ENCODE measurements at places on chromosomes 5 and 9. TPM values are rescaled to one million over a fixed set of nuclear protein-coding genes. Genes with fewer than 3 reads are reported as not detected.

Gene RLN2
- polyA plus RNA-seq, result not detected

Gene ADGRV1
- 0.18 TPM for polyA plus RNA-seq

Gene RBM18
- polyA plus RNA-seq, result 25.3 TPM

Gene DMRT2
- polyA plus RNA-seq, result not detected

Gene GPRIN1
- polyA plus RNA-seq, result 0.05 TPM

Gene FREM1
- not detected for polyA plus RNA-seq

Gene CA9
- not detected for polyA plus RNA-seq

Gene ACOT12
- not detected for polyA plus RNA-seq

- DNase-seq, result no peak
Measured at GRCh38 chr9:75685062-75685461, 205.4 kb upstream of the PCSK5 start.

DNA sequence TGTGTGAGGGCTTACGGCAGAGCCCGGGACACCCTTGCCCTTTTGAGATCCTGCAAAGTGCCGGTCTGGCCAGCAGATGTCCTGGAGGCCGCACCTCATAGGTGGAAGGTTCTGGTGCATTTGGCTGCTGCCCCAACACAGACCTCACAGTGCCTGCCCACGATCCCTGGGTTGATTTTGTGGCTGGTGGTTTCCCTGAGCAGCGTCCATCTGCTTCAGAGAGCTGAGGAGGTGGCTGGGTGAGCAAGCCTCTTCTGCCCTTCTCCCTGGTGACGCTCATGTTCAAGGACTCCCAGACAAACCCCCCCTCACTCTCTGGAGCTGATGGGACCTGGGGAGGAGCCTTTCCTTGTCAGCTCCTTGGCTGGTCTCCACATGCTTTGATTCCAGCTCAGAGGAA, 18.9 kb downstream of the BNIP1 start:
- no peak for DNase-seq

GRCh38 chr9:22374051-22374450, 72.6 kb upstream of the DMRTA1 start:
- no peak for DNase-seq

- no peak for DNase-seq
Measured at GRCh38 chr5:117463881-117464570, 889.4 kb upstream of the SEMA6A start.

DNA sequence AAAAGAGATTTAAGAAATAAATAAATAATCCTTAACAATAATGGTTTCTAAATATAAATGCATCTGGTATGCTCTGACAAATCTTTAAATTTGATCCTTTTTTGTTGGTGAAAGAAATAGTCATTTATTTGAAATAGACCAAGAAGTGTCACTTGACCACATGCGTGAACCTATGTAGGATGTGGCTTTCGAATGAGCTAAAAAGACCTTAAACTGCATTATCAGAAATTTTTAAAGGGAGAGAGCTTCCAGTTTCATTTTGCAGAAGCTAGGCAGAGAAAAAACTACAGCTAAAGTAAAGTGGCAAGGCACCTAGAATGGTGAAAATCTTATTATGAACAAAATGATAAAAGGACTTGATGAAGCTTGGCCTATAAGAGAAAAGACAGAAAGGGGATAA, 309.2 kb upstream of the EFNA5 start:
- DNase-seq, result no peak

- DNase-seq, result no peak
Measured at GRCh38 chr5:56818450-56819037, 3.2 kb downstream of the MAP3K1 start.

DNA sequence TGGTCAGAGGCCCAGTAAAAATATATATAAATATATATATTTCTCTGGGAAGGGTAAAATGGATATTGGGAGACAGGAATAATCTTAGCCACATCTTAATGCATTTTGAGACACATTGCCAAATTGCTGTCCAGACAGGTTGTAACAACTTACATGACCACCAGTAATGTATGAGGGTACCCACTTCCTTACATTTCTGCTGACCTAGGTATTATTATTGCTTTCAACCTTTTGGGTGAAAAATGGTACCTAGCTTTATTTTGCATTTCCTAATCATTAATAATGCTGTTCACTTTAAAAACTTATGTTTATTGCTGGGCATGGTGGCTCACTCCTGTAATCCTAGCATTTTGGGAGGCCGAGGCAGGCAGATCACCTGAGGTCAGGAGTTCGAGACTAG, 61.5 kb downstream of the MEGF10 start:
- DNase-seq, result no peak

- DNase-seq, result no peak
Measured at GRCh38 chr5:94154672-94155071, 413.3 kb upstream of the POU5F2 start.

GRCh38 chr5:172149073-172149472, 39.0 kb downstream of the STK10 start:
- DNase-seq, result no peak

DNA sequence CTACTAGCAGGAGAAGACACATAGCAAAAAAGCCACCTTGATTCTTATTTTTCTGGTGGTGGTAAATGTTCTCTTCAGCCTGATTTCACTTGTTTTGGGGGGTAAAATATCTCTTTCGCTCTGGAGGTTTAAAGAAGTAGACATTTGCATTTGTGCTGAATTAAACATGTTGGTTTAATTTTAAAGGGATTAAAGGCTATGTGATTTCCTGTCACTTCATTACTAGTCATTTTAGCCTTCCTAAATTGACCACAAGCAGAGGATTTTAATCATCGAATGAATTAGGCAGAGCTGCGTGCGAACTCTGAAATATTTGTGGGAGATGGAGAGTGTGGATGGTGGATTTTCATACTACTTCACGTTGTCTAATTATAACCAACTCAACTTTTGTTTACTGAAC, 4.8 kb downstream of the RASGRF2 start:
- no peak for DNase-seq

GRCh38 chr9:87677776-87678587, 47.9 kb upstream of the CTSL start:
- DNase-seq, result no peak

- no peak for DNase-seq
Measured at GRCh38 chr5:171755354-171755821, 30.2 kb upstream of the SMIM23 start.

GRCh38 chr9:105670315-105670714, 8.1 kb downstream of the TAL2 start:
- DNase-seq, result no peak

- DNase-seq, result no peak
Measured at GRCh38 chr5:28468166-28468565, 1429.8 kb upstream of the CDH9 start.

- DNase-seq, result no peak
Measured at GRCh38 chr9:75914883-75915452, 24.5 kb downstream of the PCSK5 start.

DNA sequence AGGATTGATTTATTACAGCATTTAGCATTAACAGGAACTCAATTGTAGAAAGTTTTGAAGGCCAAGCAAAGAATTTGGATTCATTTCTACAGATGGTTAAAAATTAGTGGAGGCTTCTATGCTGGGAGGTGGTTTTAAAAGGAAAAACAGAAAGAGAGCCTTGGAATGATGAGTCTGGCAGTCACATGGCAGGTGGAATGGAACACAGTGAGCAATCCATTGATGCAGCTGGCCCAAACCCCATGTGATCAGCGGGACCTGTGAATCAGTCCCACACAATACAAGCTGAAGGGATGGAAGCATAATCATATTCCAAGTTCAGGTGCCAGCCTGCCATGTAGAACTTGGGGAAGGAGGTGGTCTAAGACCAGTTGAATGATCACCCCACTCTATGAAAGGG, 147.9 kb downstream of the PIP5K1B start:
- no peak for DNase-seq

- DNase-seq, result no peak
Measured at GRCh38 chr9:89822996-89823395, 218.2 kb downstream of the GADD45G start.

- peak; percentile 77 for DNase-seq
Measured at GRCh38 chr9:77977210-77977611, 54.4 kb downstream of the GNAQ start.

GRCh38 chr5:87127426-87127825, 140.3 kb upstream of the RASA1 start:
- DNase-seq, result no peak

GRCh38 chr5:96957254-96958049, 21.6 kb downstream of the LNPEP start:
- no peak for DNase-seq

Data from CD14-positive monocyte (primary cell).